ENCODE measurements at places on chromosomes 1 and 21.

DNA sequence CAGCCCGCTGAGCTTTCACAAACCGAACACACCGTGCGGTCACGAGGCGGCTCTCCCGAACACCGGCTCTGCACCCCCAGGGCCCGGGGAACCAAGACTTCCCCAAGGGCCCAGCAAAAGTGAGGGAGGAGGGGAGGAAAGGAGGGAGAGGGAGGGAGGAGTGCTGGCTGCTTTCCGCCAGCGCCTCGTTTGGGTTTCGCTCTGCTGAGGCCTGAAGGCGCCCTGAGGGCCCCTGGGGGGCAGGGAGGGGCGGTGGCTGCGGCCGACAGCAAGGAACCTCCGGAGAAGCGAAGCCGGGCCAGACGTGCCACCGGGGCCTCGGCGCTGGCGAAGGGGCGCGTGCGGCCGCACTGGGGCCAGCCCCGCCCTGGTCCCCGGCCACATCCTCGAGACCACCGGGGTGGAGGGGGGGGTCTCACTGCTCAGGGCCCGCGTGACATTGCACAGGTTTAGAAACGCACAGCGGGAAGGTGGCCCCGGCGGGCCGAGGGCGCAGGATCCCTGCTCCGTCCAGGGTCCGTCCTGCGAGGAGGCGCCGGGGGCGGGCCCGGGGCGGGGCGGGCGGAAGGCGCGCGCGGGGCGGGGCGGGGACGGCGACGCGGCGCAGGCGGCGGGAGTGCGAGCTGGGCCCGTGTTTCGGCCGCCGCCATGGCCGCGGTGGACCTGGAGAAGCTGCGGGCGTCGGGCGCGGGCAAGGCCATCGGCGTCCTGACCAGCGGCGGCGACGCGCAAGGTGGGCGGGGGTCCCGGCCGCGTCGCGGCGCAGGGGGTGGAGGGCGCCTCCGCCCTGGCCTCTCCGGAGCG, at the start of gene PFKL:
PFKL (plus strand) TSS at position 596 of the 804 bp plus-strand sequence; CDS start at position 649, 53 bp downstream.
- peak; percentile 67 for DNase-seq

- peak; percentile 73 for DNase-seq
These were observed 2.3 kb upstream of the RUNX1 start for GRCh38 chr21:35051287-35051818.

DNA sequence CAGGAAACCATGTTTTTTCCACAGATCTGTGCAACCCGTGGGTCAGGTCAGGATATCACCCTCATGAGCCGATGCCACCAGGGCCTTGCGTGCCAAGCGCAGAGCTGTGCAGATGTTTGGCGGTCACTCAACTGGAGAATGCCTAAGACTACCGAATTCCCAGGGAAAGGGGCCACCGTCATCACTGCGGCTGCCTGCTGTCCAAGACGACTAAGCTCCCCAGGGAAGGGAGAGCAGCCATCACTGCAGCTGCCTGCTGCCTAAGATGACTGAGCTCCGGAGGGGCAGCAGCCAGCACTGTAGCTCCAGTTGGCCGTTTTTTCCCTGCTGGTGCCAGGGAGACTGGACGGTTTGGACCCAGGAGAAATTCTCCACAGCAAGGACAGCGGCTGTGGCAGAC, 31.1 kb downstream of the AKT3 start:
- no peak for DNase-seq

GRCh38 chr1:3307359-3307758, 147.1 kb upstream of the ARHGEF16 start:
- no peak for DNase-seq

DNA sequence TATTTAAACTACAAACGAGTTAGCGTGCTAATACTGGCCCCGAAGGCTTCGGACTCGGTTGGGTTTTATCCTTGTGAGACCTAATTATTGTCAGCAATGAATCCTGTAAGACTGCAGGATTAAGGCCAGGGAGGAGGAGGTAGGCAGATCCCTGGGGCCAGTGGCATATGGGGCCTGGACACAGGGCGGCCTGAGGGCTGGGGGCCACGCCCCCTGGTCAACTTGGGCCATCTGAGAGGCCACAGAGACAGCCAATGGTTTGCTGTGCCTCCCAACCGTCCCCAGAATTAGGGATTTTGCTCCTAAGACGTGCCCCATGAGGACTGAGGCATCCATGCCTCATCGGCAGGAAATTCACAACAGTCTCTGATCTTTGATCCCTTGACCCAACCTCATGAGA, 31.1 kb upstream of the DISP3 start:
- DNase-seq = no peak

- DNase-seq = no peak
These were observed 42.9 kb downstream of the TNNT2 start for GRCh38 chr1:201334325-201335173.

GRCh38 chr1:35229587-35230360, 36.8 kb upstream of the SFPQ start:
- no peak for DNase-seq

DNA sequence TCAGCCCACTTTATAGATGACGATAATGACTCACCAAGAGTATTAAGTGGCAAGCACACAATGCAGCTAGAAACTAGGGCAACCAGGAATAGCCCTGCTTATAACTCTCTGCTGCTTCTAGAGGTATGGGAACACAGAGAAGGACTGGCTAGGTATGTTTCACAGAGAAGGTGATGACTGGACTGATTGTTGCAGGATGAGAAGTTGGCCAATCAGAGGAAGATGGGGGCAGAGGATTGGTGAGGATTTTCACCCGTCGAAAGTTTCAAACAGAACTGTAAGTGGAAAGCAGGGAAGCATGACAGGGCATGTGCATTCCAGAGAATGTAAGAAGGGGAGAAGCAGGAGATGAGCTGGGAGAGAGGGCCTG, 222.4 kb upstream of the JUN start:
- DNase-seq = no peak

DNA sequence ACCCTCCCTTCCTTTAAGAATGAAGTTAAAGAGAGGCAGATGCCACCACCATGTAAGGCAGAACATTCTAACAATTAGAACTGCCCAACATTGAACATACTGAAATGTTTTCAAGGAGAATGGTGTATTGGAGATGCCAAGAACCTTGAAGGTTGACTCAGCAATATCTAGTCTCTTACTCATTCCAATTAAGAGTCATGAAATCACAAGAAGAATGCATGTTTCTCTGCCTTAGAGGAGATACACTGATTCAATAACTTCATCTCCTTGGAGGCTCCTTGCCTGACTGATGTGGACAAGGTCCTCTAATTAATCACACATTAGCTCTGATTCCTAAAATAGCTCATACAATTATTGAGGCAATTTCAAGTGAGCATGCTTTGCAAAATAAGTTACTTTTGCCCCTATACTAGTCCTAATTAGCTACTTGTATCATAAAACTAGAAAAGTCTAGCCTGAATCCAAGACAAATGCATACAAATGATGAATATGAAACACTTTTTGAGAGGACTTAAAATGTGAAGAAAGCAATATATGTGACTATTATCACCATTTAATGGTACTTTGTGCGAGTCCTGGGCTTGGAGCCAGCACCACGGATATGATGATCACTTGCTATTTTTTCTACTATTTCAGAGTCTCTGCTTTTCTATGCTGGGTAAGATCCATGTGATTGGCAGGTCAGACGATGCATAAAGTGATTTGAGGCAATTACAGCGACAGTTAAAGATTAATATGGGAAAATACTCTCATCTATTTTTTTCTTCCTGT, 114.5 kb downstream of the DSCAM start:
- DNase-seq = no peak

DNA sequence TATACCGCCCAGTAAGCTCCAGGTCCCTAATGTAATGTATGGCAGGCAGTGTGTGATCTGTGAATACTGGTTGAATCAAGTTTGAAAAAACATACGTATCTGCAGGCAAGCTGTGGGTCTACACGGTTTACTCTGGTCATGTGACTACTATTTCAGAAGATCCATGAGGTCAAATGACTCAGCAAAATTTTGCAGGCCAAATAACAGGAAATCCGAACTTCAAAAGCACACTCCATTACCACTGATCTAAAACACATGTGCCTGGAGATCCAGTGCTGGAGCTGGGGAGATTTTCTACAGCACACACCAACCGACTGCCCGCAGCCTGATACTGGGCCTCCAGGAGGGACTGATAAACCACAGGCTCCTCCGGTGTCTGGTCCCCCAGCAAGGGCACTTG, 64.5 kb upstream of the SLC44A3 start:
- DNase-seq = no peak

- DNase-seq = no peak
These were observed 154.5 kb upstream of the PKN2 start for GRCh38 chr1:88529581-88529980.

- DNase-seq = no peak
These were observed 63.7 kb upstream of the LGALS8 start for GRCh38 chr1:236460103-236460502.

DNA sequence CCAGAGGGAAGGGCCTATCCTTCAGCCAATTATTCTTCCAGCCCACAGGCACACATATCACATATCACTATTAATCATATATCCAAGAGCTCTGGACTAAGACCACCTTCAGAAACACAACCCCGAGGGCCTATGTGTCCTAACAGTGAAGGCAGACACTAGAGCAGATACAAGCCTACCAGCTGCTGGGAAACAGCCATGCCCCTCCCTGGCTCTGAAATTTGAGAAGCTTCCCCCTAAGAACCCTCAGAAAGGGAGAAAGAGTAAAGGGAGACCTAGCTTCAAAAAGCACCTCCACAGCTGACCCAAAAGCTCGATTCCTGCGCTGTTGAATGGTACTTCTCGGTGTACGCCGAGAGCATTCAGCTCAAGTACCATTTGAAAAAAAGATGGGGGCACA, 17.4 kb downstream of the CNN3 start:
- DNase-seq = no peak

DNA sequence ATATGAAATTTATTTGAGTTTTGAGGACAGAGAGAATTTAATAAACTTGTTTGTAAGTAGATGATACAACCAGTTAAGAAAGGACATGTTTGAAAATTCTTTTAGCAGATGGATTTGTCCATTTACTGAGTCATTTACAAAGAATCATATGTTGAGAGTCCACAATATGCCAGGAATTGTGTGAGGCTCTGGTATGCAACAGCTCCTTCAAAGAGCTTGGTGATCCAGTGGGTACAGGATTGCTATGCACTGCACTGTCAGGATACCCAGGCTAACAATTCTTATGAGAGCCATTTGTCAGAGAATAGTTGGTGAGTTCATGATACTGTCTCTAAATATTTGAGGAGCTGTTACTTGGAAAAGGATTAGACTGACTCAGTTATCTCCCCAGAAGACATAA, 11.0 kb downstream of the DNM3 start:
- no peak for DNase-seq

GRCh38 chr1:87965193-87965592, 636.5 kb downstream of the LMO4 start:
- no peak for DNase-seq

GRCh38 chr1:179708434-179709195, 34.5 kb upstream of the FAM163A start:
- no peak for DNase-seq

- no peak for DNase-seq
These were observed 46.7 kb upstream of the PPP2R5A start for GRCh38 chr1:212238552-212238951.

DNA sequence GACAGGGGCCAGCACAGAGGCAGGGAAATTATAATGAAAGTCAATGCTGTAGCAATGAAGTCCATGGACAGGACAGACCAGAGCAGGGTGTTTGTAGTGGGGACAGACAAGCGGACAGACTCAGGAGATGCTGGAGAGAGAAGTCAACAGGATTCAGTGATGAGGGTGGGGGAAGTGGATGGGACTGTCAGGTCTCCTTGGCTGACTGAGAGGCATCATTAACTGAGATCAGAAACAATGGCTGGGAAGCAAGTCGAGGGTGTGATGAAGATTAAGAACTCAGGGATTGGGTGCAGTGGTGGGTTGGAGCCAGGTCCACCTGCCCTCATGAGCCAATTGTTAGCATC, 25.5 kb downstream of the CD58 start:
- no peak for DNase-seq

GRCh38 chr21:41210426-41211059, 42.6 kb downstream of the BACE2 start:
- DNase-seq = no peak
